ENCODE measurements at places on chromosomes 5 and 9.

DNA sequence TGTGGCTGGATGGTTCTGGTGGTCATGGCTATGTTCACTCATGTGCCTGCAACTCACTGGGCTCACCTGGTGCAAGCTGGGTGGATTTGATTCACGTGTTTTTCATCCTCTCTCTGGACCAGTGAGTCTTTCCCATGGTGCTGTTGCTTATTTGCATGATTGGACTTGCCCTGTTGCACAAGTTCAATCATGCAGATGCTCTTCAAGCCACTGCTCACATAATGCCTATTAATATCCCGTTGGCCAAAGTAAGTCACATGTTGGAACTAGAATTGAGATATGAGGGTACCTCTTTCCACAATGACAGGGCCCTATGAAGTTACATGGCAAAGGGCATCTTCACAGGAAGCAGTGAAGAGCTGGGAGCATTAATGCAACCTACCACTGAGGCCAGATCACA, 26.5 kb upstream of the MROH2B start:
- DNase-seq: no peak

GRCh38 chr9:132880324-132880661, 1.6 kb downstream of the SPACA9 start:
- DNase-seq: no peak

DNA sequence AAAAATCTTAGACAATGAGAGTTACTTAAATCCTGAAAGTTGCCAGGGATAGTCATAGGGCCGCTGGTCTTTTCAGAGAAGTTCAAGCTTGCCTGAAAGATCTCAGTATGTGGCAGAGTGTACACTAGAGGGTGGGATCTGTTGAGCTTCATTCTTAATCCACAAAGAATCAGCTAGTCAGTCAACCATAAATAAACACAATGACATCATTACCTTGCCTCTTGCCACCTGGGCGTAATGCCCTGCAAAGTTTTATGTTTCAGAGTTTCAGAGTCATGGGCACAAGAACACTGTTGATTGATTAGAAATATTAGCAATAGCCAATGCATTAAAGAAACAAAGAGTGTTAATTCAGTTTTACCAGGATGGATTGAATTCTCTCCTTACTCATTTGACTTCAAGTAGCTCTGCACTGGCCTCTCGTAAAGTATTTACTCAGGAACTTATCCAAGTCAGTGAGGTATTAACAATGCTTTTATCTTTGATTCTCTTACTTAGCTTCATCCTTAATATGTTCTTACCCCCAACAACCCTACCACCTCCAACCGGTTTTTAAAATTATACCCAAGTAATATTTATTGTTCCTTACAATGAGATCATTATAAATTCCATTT, 14.3 kb upstream of the ANXA1 start:
- DNase-seq: peak; percentile 88

GRCh38 chr9:74556685-74557084, 59.5 kb downstream of the RORB start:
- no peak for DNase-seq

- DNase-seq: peak; percentile 93
Measured at GRCh38 chr5:65984098-65984885, 57.9 kb downstream of the ERBIN start.

- no peak for DNase-seq
Measured at GRCh38 chr5:5273398-5273797, 133.3 kb downstream of the ADAMTS16 start.

GRCh38 chr9:110714314-110714713, 45.7 kb downstream of the MUSK start:
- peak; percentile 5 for DNase-seq

- DNase-seq: no peak
Measured at GRCh38 chr5:145931718-145932117, 4.7 kb upstream of the SH3RF2 start.

DNA sequence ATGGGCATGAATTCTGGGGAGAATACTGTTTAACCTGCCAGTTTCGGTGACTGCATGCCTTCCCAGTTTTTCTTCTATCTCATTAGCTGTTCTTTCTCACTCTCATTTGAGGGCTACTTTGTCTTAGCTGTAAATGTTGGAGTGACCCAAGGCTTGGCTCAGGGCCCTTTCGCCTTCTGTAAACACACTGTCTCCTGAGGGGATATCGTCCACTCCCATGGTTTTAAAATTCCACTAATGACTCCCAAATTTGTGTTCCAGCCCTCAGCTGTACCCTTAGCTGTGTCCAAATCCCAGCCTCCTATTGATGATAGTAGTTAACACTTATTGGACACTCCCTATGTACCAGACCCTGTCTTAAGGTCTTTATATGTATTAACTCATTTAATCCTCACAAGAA, 14.1 kb upstream of the RNF145 start:
- no peak for DNase-seq

GRCh38 chr5:40570408-40571129, 109.1 kb upstream of the PTGER4 start:
- no peak for DNase-seq

DNA sequence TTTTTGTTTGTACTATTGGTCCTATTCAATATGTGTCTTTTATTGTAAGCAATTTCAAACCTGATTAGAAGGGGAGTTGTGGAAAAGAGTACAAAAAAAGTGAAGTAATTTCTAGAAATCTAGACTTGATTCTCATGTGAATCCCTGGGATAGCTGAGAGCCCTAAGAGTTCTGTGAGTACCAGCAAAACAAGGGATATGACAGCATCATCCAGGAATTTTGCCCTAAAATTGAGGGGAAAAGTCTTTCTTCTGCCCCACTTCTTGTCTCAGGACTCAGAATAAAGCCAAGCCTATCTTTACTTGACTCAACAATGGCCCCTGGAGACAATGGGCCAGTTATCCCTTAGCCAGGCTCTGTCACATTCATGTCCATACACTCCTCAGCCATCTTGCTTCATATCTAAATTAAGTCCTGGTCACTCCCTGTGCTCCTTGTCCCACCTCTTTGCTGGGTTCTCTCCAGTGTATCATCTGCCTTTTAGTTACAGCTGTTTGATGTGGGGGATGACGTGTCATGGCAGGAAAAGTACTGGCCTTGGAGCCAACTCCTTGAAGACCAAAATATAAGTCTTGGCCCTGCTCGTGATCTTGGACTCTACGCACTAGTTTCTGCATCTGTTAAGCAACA, 81.2 kb downstream of the ADAMTS12 start:
- DNase-seq: no peak

GRCh38 chr5:113806250-113806649, 292.8 kb downstream of the YTHDC2 start:
- DNase-seq: peak; percentile 37

- DNase-seq: peak; percentile 73
Measured at GRCh38 chr5:98927242-98927988, 1.4 kb downstream of the CHD1 start.

- peak; percentile 12 for DNase-seq
Measured at GRCh38 chr5:102314328-102314727, 18.2 kb upstream of the SLCO4C1 start.

DNA sequence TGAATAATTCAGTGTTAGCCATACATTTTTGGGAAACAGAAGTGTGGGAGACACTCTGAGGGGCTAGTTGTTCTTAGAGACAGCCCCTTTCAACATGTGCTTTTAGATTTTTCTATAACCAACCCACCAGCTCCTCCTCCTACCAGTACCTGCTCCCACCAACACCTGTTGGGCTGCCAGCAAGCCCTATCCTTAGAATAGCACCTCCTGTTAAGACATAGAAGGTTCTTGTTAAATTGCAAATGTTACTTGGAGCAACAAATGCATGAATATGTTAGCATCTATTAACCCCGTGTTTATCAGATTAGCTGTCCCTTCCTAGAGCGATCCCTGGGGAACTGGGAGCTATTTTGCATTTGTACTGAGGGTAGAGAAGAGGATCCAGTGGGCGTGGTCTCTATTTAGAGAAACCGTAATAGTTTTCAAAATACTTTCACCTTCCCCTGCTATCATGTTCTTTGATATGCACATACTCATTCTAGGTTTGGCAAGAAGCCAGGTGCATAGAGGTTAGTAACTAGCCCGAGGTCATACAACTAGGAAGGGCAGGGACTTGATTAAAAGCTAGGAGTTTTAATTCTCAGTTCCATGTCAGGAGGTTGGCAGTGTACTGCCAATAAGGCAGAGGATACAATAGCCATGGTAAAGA, 334.4 kb downstream of the KCTD16 start:
- DNase-seq: peak; percentile 92

- DNase-seq: no peak
Measured at GRCh38 chr9:130183133-130183762, 11.0 kb downstream of the NCS1 start.

- no peak for DNase-seq
Measured at GRCh38 chr5:95410279-95410678, 19.1 kb downstream of the FAM81B start.

GRCh38 chr9:69548681-69549080, 123.5 kb downstream of the APBA1 start:
- no peak for DNase-seq

DNA sequence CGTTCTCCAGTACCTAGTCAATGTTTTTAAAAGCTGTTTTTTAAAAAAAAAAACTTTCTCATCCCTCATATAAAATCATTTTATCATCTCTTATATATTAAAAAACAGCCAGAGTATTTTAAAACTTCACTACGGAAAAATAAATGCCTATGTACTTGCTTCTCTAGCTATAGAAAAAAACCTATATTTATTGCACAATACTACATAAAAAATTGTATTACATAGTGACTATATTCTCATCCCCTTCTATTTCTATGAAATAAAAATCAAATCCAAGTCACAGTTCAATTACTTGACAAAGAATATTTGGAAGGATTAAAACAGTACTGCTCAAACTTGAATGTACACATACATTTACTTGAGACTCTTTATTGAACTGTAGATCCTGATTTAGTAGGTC, 56.7 kb downstream of the RICTOR start:
- DNase-seq: no peak

DNA sequence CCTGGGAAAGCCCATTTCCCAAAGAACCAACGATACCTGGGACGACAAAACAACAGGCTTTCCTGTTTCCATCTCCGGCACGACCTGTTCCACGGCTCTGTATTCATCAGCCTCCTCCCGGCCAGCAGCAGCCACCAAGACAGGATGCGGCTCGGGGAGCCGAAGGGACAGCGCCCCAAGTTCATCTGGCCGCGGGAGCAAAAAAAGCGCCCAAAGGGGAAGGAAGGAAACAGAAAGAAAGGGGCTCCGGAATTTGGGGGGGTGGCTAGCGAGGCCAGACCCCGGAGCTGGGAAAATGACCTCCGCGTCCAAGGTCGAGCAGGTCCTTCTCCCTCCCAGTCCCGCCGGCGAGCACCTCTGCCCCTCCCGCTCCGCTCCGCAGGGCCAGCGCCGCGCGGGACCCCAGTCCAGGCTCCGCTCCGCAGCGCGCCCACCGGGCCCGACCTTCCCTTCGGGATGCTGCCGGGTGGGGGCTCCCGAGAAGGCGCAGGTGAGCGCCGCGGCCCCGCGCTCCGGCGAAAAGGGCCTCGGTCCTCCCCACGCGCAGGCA, 608 bp downstream of the ELOVL7 start:
- DNase-seq: peak; percentile 76

DNA sequence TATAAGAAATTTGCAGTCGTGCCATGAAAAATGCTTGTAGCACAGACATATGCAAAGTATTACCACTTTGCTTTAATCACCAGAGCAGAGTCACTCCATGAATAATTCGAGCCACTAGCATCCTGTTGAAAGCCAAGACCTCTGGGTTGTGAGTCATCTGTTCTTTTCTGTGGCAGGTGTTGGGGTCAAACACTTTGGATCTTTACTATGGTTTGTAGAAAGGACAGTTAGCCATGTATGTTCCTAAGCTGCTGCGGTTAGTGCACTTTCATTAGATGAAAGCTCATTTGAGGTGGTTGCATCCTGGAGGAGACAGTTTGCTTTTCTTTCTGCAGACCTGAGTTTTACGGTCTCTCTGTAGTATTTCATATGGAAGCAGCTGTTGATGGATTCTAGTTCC, 223.7 kb downstream of the DMRT2 start:
- DNase-seq: no peak

GRCh38 chr9:92649007-92649406, 20.9 kb downstream of the IPPK start:
- no peak for DNase-seq

DNA sequence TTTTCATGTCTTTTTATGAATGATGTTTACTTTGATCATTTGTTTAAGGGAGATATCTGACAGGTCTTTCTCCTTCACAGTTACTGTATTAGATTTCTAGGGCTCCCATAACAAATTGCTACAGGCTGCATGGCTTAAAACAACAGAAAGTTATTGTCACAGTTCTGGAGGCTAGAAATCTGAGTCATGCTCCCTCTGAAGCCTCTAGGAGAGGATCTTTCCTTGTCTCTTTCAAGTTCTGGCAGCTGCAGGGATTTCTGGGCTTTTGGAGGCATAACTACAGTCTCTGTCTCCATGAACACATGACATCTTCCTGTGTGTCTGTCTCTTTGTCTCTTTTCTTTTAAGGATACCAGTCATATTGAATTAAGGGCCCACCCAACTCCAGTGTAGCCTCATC, 557.3 kb upstream of the SEMA6A start:
- DNase-seq: peak; percentile 64

DNA sequence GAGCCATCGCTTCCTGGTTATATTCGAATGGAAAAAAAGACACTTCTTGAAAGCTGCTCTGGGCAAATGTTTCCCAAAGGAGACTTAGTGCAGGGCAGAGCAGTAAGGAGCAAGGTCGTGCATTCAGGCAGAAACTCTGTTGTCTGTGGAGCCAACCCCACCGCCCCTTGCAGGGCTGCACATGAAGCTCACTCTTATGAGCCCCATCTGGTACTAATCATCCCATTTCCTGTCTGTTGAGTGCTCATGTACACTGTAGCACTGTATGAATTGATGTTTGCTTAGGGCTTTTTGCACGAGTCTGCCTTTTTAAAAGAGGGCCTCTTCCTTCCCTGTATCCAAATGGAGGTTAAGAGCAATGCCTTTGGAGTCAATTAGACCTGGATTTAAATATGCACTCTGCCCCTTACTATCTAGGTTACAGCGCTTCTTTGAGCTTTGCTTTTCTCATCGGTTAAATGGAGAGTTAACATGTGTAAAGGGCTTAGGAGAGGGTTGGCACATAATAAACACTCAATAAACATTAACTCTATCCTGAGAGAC, 25.4 kb downstream of the HMHB1 start:
- DNase-seq: peak; percentile 97

GRCh38 chr5:39053189-39053588, 21.0 kb downstream of the RICTOR start:
- no peak for DNase-seq

DNA sequence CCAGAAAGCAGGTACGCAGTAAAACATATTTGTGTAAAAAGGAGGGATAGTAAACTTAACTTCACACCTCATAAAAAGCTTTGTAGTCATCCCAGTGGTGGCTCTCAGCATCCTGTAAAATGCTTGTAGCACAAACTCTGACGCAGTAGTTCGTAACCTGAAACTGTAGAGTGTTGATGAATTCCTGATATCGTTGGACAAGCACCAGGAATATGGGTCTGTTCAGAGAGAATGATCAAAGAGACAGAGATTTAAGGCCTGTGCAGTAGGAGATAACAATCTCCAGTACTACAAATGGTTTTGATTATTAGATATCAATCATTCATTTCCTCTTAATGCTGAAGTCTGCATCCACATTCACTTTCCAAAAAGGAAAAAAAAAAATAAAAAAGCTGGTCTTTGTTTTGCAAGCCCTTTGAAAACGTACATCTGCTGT, 148.5 kb downstream of the KIAA0825 start:
- peak; percentile 85 for DNase-seq

GRCh38 chr5:135248801-135249231, 150.2 kb downstream of the MACROH2A1 start:
- DNase-seq: no peak

GRCh38 chr9:124706685-124707084, 64.4 kb downstream of the NR6A1 start:
- DNase-seq: no peak
